Frontal cortex (tissue), 4 donors: ENCODE measurements at places on chromosomes 11 and 22.

- DNase-seq = no peak
Observed at GRCh38 chr22:37449331-37450001, 22.2 kb upstream of the ELFN2 start.

DNA sequence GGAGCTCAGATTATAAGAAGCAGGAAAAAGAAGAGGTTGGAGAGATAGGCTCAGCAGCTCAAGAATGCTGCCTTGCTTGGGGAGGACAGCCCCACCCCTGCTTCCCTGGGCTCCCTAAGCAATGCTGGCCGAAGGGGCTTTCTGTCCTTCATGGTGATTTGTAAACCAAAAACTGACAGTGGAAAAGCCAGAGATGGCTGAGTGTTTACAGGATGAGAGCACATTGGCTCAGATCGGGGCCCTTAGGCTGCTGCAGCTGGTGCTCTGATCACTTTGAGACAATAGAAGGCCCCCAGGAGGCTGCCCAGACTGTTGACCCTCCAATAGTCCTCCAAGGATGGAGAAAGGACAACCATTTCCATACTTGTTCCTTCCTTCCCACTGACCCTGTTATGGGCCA is 28.8 kb upstream of the AMOTL1 start:
- DNase-seq = no peak

DNA sequence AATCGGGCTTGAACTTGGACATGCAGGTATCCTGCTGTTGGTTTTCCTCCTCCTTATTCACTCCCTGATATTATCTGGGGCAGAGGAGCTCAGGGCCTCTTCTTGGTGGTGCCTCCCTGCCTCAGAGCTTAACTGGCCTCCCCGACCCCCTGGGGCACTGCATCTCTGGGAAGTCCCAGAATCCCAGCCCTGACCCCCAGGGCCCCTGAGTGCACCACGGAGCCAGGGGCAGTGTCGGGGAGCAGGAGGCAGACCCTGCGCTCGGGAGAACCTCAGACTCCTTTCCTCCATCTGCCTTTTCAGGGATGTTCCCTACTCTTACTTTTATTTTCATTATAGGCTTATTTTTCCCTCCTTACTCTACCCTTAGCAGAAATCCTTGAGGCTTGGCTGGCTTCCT is 537.0 kb downstream of the BRD1 start:
- no peak for DNase-seq

DNA sequence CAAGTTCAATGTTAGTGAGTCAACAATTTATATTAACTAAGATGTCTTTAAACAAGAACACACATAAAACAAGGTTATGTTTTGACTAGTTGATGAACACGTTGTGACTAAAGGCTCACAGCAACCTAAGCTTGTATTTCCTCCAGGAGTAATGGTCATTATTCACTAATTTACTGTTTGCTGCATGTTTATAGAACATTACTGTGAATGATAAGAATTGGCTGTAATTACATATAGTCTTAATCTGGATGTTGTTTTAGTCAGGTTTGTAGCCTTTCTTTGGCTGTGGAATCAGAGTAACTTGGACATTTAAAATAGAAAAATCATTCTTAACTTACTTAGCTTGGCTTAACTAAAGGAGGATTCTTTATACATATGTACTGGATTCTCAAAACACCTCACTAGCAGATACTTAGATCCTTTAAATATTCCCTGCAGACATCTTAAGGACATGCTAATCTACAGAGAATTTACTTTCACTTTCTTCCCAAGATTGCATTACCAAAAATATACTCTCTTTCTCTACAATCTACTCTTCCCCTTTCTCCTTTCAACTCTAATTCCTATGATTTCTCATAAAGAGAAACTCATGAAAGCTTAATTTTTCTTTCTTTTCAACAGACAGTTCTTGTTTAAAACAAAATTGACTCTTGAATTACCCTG is 319.7 kb upstream of the CTSC start:
- no peak for DNase-seq

DNA sequence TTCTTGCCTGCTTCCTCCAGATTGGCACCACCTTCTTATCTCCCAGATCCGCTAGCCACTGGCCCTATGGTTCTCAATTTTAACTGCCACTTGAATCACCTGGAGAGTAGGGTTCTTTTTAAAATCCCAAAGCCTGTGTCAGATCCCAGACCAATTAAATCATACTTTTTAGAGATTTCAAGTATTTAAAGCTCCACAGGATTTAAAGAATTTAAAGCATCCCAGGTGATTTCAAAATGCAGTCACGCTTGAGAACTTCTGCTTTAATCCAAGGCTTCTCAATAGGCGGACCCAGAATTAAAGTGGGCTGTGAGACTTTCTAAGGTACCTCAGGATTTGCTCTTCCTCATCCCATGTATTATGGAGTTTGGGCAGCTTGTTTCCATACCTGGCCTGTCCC is 400.0 kb downstream of the SOX6 start:
- DNase-seq = no peak
